ENCODE measurements at places on chromosomes 16 and 17. TPM values are rescaled to one million over a fixed set of nuclear protein-coding genes. Genes with fewer than 3 reads are reported as not detected.

- no peak for DNase-seq
Measured at GRCh38 chr16:15031179-15031578, 24.7 kb downstream of the NTAN1 start.

- DNase-seq, result no peak
Measured at GRCh38 chr16:58418601-58419000, 26.3 kb downstream of the GINS3 start.

DNA sequence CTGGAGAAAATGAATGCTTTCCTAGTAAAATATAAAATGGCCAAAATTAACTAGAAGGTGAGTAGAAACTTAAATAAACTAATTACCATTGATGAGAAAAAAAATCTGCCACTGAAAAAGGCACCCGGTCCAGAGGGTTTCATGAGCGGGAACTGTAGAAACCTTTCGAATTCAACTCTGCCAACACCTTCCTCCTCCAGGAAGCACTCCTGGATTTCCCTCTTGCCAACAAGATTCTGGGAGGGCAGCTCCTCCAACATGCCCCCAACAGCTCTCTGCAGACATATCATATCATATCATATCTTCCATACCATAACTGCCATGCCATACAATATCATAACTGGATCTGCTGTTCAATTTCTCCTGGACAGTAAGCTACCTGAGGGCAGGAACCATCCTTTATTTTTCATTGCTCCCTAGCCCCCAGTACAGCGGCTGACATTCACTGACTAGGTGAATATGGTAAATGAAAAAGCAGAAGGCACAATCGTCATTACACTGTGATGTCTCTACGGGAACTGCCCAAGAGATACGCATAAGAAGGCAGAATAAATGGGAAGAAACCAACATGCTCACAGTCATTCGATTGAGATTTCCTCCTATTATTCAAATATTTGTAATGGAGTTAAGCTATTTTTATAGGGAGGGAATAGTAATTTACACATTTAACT lies 9.2 kb downstream of the ARHGAP27 start:
- DNase-seq, result no peak

- DNase-seq, result no peak
Measured at GRCh38 chr17:34758316-34758715, 178.9 kb downstream of the TMEM132E start.

- no peak for DNase-seq
Measured at GRCh38 chr17:76420356-76421043, 32.5 kb downstream of the UBE2O start.

DNA sequence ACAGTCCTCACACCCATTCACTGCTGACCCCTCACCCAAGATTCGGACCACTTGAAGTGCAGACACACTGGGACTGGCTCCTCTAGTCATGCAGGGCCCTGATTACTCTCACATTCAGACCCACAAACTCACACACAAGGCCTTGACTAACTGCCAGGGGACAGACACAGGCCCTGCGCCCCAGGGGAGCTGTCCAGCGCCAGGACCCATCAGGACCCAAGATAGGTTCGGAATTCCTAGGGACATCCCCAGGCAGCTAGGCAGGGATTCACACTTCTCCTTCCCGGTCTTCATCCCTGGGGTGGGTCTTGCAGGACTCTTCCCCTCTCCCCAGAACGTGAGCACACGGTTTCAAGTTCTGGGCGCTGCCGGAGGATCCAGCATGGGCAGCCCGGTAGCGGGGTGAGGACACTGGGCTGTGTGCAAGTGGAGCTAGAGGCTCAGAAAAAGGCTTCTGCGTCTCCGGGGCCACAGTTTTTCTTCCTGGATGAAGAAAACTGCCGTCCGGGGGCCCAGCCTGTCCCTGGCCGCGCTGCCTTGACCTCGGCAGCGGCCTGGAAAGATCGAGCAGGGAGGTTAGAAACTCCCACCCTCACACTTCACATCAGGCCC lies 1.6 kb downstream of the SEZ6 start:
- DNase-seq, result no peak

- DNase-seq, result no peak
Measured at GRCh38 chr17:57861000-57861789, 11.4 kb upstream of the MRPS23 start.

The SLC2A4 gene
- polyA plus RNA-seq, result 2.2 TPM

The MMP2 gene
- polyA plus RNA-seq, result 219 TPM

The SYNRG gene
- 44.3 TPM for polyA plus RNA-seq

The TPSD1 gene
- not detected for polyA plus RNA-seq

The OR4D2 gene
- polyA plus RNA-seq, result not detected

The NDE1 gene
- 40.4 TPM for polyA plus RNA-seq

The WNK4 gene
- polyA plus RNA-seq, result 11.2 TPM
